Effector memory CD8-positive, alpha-beta T cell (primary cell): ENCODE measurements at places on chromosomes 7 and 10.

- no peak for DNase-seq
Observed at GRCh38 chr10:132417257-132417910, 20.4 kb downstream of the PWWP2B start.

GRCh38 chr7:40658729-40659128 lies 523.9 kb downstream of the SUGCT start:
- no peak for DNase-seq

- DNase-seq: no peak
Observed at GRCh38 chr7:24549991-24550390, 23.3 kb upstream of the PALS2 start.

GRCh38 chr7:133723044-133723443 lies 404.1 kb upstream of the LRGUK start:
- no peak for DNase-seq

DNA sequence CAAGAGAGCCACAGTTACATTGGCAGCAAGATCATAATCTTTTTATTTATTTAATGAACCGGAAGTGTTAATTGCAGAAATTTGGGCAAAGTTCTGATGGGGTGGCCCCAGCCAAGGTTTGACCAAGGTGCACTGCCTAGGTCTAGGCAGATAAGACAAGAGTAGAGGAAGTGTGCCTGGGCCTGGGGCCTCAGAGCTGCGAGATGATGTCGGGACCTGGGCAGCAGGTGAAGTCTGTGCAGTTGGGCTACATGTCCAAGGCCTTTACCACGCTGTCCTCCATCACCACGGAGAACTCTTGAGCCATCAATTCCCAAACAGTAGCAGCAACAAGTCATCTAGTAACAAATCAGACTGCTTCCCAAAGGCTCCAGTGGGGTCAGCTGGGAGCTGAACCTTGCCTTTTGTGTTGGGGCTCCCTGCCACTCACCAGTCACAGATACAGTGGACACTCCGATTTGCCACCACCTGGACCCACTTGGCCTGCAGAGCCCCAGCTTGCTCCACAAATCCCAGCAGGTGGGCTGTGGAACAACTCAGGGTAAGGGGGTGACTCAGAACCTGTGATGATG lies 52.5 kb upstream of the COMTD1 start:
- DNase-seq: no peak

GRCh38 chr7:134787064-134787463 lies 7.6 kb downstream of the CALD1 start:
- DNase-seq: no peak

GRCh38 chr7:98617960-98618418 lies 904 bp downstream of the NPTX2 start:
- DNase-seq: no peak

- DNase-seq: no peak
Observed at GRCh38 chr10:86288695-86289576, 77.7 kb downstream of the GRID1 start.

- no peak for DNase-seq
Observed at GRCh38 chr10:72802763-72803505, 90.6 kb upstream of the OIT3 start.

- DNase-seq: no peak
Observed at GRCh38 chr7:148204639-148205304, 385.8 kb upstream of the C7orf33 start.

DNA sequence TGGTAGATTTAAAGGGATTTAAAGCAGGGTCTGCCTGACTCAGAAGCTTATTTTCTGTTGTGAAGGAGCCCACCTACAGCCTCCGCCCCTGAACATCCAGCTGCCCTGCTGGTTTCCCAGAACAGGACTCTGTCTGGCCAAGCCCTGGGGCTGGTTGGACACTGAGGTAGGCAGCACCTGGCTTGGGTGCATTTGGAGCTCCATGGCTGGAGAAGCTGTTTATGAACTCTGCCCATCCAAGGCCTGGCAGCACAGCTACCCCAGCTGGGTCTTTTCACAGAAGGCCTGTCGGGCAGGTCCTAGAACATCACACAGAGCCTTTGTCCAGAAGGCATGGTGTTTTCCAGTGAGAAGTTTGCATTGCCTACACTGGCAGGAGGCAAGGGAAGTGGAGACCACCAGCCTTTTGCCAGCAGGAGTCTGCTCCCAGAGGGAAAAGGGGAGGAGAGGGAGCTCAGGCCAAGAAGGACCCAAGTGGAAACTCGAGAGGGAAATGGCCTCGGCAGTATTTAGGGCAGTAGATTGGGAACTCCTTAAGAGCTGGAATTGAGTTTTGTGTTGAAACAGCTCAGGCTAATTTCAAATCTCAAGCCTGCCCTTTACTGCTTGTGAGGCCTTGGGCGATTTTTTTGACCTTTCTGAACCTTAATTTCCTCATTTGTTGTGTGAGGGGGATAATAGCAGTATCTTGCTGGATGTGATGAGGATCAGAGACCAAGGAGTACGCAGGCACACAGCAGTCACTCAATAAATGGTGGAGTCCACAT lies 12.3 kb upstream of the PDCD4 start:
- no peak for DNase-seq

GRCh38 chr10:117933036-117933435 lies 113.7 kb downstream of the RAB11FIP2 start:
- DNase-seq: no peak

GRCh38 chr7:96380111-96380512 lies 58.2 kb upstream of the SLC25A13 start:
- DNase-seq: no peak

DNA sequence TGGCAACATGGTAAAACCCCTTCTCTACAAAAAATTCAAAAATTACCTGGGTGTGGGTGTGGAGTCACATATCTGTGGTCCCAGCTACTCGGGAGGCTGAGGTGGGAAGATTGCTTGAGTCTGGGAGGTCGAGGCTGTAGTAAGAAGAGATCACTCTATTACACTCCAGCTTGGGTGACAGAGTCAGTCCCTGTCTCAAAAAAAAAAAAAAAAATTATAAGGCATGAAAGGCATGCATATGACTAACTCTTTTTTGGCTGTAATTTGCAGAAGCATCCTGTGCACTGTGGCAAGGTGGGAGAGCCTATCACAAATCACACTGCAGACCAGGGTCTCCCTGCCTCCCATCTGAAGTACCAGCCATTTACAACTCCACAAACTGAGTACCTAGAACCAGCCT lies 14.1 kb upstream of the MYPN start:
- no peak for DNase-seq

DNA sequence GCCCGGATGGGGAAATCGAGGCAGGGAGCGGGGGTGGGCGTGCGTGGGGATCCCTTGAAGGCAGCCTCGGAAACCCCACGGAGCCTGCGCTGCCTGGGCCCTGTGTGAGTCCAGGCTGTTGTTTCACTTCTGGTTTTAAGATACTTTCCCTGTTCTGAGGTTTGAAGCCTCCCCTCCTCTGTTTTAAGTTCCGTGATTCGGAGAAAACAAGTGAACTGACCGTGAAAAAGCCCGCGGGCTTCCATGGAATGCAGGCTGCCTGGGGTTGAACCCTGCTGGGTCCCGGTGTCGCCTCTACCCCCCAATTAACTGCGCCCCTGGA lies 401 bp downstream of the LRRC27 start:
- DNase-seq: no peak

DNA sequence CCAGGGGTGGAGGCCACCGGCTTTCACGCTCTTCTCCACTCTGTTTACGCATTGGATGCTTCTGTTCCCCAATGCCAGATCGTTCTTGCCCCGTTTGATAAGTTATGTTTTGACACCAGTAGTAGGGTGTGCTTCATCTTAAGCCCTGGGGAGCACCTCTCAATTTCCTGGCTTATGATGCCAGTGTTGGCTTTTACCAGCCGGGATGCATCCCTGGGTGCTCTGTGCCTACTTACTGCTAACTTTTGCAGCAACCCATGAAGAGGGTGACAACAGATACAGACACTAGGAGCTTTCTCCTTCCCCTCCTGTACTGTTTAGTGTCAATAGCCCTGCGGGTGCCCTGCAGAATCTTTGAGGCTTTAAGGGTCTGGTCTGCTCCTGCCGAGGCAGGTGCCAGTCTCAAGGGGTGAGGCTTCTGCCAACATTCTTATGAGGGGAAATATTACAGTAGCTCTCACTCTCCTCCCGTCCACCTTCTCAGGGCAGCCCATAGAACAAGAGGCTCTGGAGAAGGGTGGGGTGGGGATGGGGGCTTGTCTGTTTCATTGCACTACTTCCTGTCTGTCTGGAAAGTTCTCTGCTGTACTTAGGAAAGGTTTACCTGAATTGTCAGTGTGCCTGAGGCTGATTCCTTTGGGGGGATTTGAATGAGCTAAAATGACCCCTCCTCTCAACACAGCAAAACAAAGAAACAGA lies 23.3 kb downstream of the ADCY1 start:
- no peak for DNase-seq

DNA sequence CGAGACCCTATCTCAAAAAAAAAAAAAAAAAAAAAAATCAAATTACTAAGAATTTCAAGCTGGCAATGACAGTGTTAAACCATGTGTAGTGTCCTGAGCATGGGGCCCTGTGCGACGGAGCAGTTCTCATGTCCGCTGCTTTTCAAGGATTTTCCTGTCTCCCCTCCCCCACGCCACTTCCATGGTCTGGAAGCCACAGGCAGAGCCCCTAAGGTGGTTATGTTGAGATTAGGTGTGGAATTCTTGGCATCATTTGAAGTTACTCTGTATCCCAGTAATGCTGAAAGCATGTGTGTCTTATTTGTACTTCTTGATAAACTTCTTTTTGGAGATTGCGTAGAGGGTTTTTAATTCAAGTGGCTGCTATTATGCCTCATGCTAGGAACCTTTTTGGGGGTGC lies 65.2 kb downstream of the PFKFB3 start:
- DNase-seq: no peak

- DNase-seq: no peak
Observed at GRCh38 chr7:142771353-142771723, 568 bp downstream of the PRSS2 start.

- DNase-seq: no peak
Observed at GRCh38 chr7:55052741-55053427, 34.1 kb downstream of the EGFR start.
